CD4-positive, alpha-beta T cell (primary cell): ENCODE measurements at places on chromosomes 7 and 10. TPM values are rescaled to one million over a fixed set of nuclear protein-coding genes. Genes with fewer than 3 reads are reported as not detected.

Gene HYAL4
- 0.14 TPM for total RNA-seq

GRCh38 chr7:44163591-44163990 lies 22.5 kb upstream of the MYL7 start:
- H3K4me3 ChIP-seq, result no peak overlapping the region
- H3K27me3 ChIP-seq, result no peaks in the 10 kb centered on the region
- no peaks in the 10 kb centered on the region for H3K4me1 ChIP-seq
- DNase-seq, result no peak

DNA sequence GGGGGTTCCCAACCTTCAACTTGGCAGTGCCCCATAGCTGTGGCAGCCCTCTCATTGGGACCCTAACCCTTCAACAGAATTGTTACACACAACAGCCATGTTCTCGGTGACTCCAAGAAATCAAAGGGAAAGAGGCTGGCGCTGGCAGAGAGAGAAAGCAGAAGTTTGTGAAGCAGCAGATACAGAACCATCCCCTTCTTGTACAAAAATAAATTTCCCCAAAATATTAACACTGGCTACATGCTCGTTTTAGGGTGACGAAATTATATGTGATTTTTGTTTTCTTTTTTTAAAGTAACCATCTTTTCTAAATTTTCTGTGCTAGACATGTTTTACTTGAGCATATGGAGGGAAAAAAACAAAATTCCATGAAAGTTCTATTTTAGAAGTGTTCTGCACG lies 45.2 kb upstream of the SAMD8 start:
- no peak overlapping the region for H3K27ac ChIP-seq
- H3K4me1 ChIP-seq, result no peaks in the 10 kb centered on the region
- no peak overlapping the region for H3K4me3 ChIP-seq
- no peaks in the 10 kb centered on the region for H3K27me3 ChIP-seq
- H3K36me3 ChIP-seq, result no peaks in the 10 kb centered on the region

DNA sequence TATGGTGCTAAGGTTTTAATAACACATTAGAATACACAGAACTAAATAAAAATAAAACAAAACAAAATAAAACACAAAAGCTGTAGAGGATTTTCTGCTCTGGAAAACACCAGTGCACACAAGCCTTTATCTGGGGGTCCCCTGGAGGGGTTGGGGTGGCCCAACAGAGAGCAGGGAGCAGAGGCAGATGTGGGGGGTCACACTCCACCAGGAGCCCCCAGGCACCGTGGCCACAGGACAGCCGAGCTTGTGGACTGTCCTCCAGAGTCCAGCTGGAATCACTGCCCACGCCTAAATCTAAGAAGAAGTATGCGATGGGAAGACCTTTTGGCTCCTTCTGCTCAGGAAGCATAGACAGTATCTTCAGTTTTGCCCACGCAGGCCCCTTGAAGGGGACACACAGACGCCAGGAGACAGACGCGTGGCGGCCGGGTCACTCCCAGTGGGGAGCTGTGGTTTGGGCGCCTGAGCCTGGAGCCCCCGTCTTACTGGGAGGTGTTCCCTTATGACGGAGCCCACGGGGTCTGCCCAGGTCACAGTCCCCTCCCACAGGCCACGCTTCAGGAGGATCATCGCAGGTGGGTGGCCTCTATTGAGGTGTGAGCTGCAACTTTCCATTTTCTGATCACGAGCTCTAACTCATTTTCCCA lies 595.0 kb downstream of the PTPRN2 start:
- H3K27me3 ChIP-seq, result no peaks in the 10 kb centered on the region
- no peak overlapping the region for H3K27ac ChIP-seq
- H3K4me3 ChIP-seq, result no peak overlapping the region
- no peaks in the 10 kb centered on the region for H3K4me1 ChIP-seq

Gene PPP1R17
- not detected for total RNA-seq

Gene CDC14C
- not detected for total RNA-seq

Gene C10orf95
- total RNA-seq, result 0.28 TPM

Gene SPAG6
- total RNA-seq, result not detected

DNA sequence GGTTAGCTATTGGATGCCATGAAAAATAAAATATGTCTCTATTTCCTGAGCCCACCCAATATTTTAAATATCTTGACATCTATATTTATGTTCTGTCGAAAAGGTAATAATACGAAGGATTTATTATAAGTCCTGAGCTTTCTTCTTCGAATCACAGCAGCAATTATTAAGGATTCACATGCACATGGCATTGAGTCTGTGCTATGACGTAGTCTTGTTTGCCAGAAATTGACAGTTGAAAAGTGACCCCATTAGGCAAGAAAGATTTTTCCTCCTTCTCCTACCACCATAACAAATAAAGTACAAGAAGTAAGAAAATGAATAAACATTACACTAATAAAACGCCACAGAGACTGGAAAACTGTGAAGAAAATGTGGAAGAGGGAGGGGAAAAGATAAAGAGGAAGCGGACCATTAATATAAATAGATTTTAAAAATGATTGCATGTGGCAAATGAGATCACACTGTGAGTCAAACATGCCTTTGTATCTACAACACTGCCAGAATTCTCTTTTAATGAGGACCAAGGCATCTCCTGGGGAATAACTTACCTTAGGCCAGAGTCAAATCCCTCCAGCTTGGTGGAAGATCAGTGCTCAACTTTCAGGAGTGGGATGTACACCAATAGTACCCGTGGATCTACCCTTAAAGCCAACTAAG lies 21.6 kb downstream of the FZD1 start:
- DNase-seq, result no peak
- no peak overlapping the region for H3K4me3 ChIP-seq
- no peaks in the 10 kb centered on the region for H3K27me3 ChIP-seq
- H3K4me1 ChIP-seq, result no peaks in the 10 kb centered on the region
- no peak overlapping the region for H3K27ac ChIP-seq
- H3K36me3 ChIP-seq, result no peaks in the 10 kb centered on the region

DNA sequence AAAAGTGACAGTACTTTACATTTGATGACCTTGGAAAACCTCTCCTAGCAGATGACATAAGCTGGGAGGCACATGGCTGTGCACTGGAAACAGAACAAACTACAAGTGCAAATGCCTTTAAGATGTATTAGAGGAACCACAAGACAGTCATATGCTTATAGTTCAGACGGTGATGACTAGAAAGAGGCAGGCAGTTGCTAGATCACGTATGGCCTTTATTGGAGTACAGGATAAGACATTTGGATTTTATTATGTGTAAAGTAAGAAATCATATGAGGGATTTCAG lies 290.0 kb downstream of the SORCS1 start:
- no peaks in the 10 kb centered on the region for H3K27me3 ChIP-seq
- no peak overlapping the region for H3K4me3 ChIP-seq
- no peak for DNase-seq
- H3K27ac ChIP-seq, result no peak overlapping the region
- no peaks in the 10 kb centered on the region for H3K36me3 ChIP-seq

GRCh38 chr10:34791947-34792346 lies 23.1 kb downstream of the PARD3 start:
- no peaks in the 10 kb centered on the region for H3K27me3 ChIP-seq
- H3K4me1 ChIP-seq, result no peaks in the 10 kb centered on the region
- no peak overlapping the region for H3K27ac ChIP-seq
- no peak for DNase-seq
- H3K4me3 ChIP-seq, result no peak overlapping the region

GRCh38 chr10:25072786-25073185 lies 56.4 kb downstream of the THNSL1 start:
- no peaks in the 10 kb centered on the region for H3K36me3 ChIP-seq
- DNase-seq, result no peak
- H3K4me1 ChIP-seq, result no peaks in the 10 kb centered on the region
- H3K27me3 ChIP-seq, result no peaks in the 10 kb centered on the region
- H3K4me3 ChIP-seq, result no peak overlapping the region
- H3K27ac ChIP-seq, result no peak overlapping the region

DNA sequence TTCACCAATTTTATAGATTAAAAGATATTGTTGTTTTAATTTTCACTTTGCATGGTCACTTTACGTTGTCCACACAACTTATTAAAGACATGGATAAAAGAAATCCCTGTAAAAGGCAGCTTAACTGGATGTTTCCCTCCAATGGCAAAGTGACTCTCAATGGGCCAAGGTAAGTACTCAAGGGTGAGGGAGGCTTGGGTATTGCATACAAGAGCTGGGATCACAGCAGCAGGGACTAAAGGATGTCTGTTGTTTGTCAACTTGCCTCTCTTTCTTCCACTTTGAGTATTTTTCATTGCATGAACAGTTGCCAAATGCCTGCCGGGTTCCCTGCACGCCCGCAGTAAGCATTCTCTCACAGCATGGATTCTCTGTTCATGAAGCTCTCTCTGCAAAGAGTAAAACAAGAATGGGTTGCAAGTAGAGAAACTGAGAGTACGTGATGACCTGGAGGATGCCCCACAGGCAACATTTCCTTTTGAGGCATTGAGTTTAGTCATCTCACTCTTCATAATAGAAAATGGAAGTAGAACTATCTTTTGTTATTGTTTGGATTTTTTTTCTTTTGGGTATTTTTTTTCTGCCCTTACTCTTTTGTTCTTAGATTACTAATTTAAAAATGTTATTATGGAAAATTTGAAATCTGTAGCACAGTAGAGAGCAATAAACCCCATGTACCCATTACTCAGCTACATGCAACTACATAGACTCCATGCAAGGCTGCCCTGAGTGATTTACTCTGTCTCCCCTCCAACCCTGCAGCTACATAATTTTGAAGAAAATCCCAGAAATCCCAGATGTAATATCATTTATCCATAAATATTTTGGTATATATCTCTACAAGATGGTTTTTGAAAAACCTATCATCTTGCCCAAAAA lies 26.3 kb downstream of the GPR141 start:
- H3K4me3 ChIP-seq, result no peak overlapping the region
- H3K27me3 ChIP-seq, result no peaks in the 10 kb centered on the region
- H3K27ac ChIP-seq, result no peak overlapping the region

GRCh38 chr10:101986624-101986971 lies 69.4 kb downstream of the ARMH3 start:
- DNase-seq, result no peak
- H3K36me3 ChIP-seq, result peaks cover 63% of the 10 kb centered on the region
- H3K27me3 ChIP-seq, result no peaks in the 10 kb centered on the region
- no peak overlapping the region for H3K4me3 ChIP-seq

GRCh38 chr10:129219364-129219763 lies 247.7 kb upstream of the MGMT start:
- H3K4me1 ChIP-seq, result no peaks in the 10 kb centered on the region
- H3K27ac ChIP-seq, result no peak overlapping the region
- H3K27me3 ChIP-seq, result no peaks in the 10 kb centered on the region

- no peak overlapping the region for H3K27ac ChIP-seq
- H3K36me3 ChIP-seq, result no peaks in the 10 kb centered on the region
- no peak overlapping the region for H3K4me3 ChIP-seq
- no peak for DNase-seq
- H3K27me3 ChIP-seq, result no peaks in the 10 kb centered on the region
- peaks cover 17% of the 10 kb centered on the region for H3K4me1 ChIP-seq
These were observed 2.8 kb upstream of the DENND11 start for GRCh38 chr7:141704741-141705140.

Gene PAX4
- total RNA-seq, result not detected

Gene ZNF777
- 14.5 TPM for total RNA-seq

Gene TMEM213
- not detected for total RNA-seq

DNA sequence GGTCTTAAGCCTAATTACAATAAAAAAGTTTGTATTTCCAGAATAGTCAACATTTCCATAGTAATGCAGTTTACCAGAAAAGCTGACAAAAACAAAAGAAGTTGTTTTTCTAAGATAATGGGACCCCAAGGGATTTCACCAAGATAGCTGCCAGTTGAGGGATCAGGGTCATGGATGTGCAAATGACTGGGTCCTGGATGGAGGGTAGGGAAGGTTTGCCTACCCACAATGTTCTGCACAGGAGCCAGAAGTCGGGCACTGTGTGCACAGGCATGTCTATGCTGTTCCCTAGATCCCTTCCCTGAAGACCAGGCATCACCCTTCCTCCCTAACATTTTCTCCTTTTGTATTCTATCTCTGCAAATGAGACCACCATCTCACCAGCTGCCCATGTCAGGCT lies 94.1 kb upstream of the FAM133B start:
- H3K4me3 ChIP-seq, result no peak overlapping the region
- no peak for DNase-seq
- H3K4me1 ChIP-seq, result peaks cover 43% of the 10 kb centered on the region
- no peaks in the 10 kb centered on the region for H3K36me3 ChIP-seq
- H3K27ac ChIP-seq, result peak overlapping the region; percentile 24

Gene ANKRD30A
- not detected for total RNA-seq

Gene MYO3A
- not detected for total RNA-seq

Gene FAM3C
- 10.5 TPM for total RNA-seq

DNA sequence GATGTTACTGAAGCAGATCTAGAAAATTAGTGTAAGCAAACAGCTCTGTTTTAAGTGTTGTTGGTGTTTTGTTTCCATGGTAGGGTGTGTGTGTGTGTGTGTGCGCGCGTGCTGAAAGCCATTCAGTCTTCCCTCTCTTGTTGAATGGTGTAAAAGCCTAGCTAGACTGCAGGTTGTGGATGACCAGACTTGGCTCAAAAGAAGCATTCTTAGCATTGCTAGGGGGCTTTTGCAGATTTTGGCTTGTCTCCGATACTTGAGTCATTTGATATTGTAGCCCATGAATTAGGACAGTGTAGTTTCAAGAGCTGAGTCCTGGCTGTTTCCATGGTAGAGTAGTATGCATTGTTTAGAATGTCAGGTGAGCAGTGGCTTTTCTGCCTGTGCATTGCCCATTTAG lies 99.1 kb downstream of the SND1 start:
- no peak overlapping the region for H3K27ac ChIP-seq
- DNase-seq, result no peak
- no peaks in the 10 kb centered on the region for H3K27me3 ChIP-seq
- H3K4me3 ChIP-seq, result no peak overlapping the region
- peaks cover 4% of the 10 kb centered on the region for H3K4me1 ChIP-seq
